Right ventricle myocardium inferior (tissue), 1 donor: ENCODE measurements at places on chromosomes 16 and 17. TPM values are rescaled to one million over a fixed set of nuclear protein-coding genes. Genes with fewer than 3 reads are reported as not detected.
A peak's percentile ranks its signal among the peaks of the same experiment; 100 is the strongest.

GRCh38 chr17:47701608-47702007, 7.6 kb downstream of the TBKBP1 start:
- DNase-seq, result no peak

Gene SNN
- total RNA-seq, result 27.7 TPM

DNA sequence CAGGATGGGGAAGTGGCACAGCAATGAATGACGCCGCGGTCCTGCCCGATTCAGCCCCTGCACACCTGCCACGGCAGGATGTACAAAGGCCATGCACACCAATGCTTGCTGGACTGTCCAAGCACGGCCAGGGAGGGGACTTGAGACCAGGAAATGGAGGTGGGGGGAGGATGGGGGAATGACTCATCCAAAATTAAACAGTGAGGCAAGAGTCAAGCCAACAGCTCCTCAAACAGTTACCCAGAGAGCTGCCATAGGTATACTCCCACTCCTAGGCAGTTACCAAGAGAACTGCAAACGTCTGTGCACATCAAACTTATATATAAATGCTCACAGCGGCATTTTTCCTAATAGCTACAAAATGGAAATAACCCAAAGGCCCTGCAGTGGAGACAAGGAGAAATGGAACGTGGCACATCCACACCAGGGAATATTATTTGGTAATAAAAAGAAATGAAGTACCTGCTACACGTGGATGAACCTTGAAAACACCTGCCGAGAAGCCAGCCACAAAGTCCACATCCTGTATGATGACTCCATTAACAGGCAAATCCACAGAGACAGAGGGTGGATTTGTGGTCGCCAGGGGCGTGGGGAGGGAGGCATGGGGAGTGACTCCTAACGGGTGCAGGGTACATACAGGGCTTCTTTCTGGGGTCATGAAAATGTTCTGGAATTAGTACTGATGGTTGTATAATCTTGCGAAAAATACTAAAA, 54.1 kb downstream of the VAC14 start:
- no peak for DNase-seq

- DNase-seq, result peak; percentile 30
Observed at GRCh38 chr17:7211491-7212273, 8.0 kb downstream of the DLG4 start.

Gene PIRT
- total RNA-seq, result not detected

- DNase-seq, result no peak
Observed at GRCh38 chr17:17445925-17446665, 30.7 kb upstream of the MED9 start.

- DNase-seq, result no peak
Observed at GRCh38 chr17:17565471-17566339, 25.8 kb downstream of the PEMT start.

Gene NFE2L1
- total RNA-seq, result 775 TPM

Gene PLD6
- total RNA-seq, result 12.9 TPM

GRCh38 chr17:50258647-50259476, 15.4 kb upstream of the TMEM92 start:
- no peak for DNase-seq

Gene BAHCC1
- total RNA-seq, result 9.9 TPM

- no peak for DNase-seq
Observed at GRCh38 chr16:11794996-11795886, 1.8 kb downstream of the ZC3H7A start.

DNA sequence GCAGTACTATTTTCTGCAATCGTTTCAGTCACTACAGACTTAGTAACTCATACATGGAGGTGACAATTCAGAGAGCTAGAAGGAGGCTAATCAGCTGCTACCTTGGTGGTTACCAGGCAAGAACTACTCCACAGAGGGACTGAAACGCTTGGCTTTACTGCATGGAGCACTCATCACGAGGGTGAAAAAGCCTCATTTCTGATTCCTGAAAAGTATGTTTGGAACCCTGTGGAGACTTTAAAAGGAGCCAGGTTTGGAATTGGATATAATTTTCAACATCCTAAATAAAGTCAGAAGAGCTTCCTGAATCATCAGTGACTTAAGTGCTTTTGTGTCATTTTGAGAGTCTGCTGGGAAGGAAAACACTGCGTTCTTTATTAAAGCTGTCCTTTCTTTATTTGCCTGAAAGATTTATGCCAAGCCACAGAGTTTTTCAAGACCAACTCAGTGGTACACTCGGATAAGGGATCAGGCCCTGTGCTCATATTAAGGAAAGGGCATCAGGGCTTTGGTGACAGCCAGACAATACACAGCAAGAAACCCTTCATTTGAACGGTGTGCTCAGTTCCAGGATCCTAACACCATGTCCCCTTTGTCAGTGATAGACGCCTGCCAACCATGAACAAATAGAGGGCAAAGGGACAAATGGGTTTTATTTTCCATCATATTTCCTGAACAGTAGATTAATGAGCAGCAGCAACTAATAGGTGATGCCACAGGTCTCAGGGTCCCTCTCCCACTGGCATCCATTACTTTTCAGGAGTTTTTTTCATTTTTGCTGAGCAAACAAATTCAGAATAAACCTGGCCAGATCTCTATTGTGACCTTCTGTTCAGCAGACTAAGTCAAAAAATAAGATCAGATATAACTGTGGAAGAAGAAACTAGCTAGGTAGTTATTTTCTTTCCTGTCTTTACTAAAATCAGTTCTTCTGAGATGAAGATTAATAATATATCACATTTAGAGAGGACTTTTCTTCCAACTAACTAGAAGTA, 80.5 kb upstream of the CLEC18B start:
- no peak for DNase-seq

Gene ITGB3
- 3.8 TPM for total RNA-seq

Gene TTYH2
- 39.2 TPM for total RNA-seq

DNA sequence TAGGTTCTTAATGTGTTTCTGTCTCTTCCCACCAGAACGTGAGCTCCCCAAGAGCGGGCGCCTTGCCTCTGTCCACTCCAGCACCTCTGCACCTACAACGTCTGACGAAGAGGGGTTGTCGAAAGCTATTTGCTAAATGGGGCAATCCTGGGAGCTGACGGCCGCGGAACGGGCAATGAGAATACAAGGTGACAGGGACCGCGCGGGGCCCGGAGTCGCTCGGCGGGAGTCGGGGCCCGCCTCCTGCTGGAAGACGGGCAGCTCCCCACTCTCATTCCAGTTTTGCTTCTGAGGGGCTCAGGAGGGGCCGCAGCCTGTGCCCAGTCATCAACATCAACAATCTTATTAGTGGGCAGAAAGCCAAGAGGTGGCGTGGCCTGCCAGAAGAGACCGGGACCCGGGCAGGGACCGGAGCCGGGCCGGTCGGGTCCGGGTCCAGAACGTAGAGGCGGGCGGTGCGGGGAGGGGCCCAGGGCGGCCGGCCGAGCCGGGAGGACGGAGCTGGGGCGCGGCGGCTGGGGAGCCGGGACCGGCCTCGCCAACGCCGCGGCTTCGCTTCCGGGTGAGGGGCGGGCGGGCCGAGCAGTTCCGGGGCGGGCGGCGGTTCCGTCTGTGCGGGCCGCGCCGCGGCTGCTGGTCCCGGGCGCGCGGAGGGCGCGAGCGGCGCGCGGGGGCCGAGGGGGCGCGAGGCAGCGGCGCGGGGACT, at the start of gene MOSMO:
TSS of gene MOSMO (plus strand) at position 603 of the 706 bp plus-strand sequence. CDS start 191 bp downstream, outside the sequence.
- peak; percentile 88 for DNase-seq

DNA sequence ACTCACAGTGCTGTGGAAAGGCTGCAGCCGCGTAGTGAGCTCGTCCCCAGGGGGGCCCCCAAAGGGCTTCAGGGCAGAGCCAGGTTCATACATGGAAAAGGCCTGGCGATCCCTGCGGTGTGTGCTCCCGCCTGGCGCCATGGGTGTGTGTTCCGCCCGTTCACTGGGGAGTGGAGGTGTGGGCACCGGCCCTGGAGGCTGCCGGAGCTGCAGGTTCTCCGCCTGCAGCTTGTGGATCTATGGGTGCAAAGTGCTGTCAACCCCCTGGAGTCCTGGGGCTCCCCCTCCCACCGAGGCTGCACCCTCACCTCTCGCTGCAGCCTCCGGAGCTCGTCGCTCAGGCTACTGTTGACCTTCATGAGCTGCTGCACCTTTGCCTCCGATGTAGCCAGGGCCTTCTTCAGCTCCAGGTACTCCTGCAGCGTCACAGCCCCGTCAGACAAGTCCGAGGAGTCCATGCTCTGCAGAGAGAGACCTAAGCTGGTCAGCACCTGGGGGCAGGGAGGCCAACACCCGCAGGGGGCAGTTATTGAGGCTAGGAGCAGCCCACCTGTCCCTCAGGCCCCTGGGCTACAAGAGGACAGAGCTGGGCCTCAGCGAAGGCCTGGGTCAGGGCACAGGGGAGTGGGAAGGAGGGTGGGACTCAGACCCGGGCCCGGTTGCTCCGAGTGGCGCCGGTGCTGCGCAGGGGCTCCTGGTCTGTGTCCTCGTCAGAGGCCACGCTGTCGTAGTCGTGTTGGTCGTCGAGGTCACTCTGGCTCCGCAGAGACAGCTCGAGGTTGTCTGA, 7.9 kb downstream of the TP53I13 start:
- DNase-seq, result peak; percentile 26

DNA sequence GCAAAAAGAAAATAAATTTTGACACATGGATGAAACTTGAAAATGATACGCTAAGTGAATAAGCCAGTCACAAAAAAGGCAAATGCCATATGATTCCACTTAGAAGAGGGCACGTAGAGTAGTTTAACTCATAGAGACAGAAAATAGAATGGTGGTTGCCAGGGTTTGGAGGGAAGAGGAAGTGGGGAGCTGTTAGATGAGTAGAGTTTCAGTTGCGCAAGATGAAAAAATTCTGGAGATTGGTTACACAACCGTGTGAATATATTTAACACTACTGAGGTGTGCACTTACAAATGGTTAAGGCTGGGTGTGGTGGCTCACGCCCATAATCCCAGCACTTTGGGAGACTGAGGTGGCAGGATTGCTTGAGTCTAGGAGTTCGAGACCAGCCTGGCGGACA, 93.4 kb upstream of the TMEM132E start:
- no peak for DNase-seq

Gene SLC12A3
- not detected for total RNA-seq

GRCh38 chr17:31321481-31321880, at the start of gene EVI2A:
EVI2A (minus strand) TSS chr17:31321622; CDS start chr17:31319013, 2,609 bp downstream.
- peak; percentile 65 for DNase-seq

Gene SPN
- 1.3 TPM for total RNA-seq

- no peak for DNase-seq
Observed at GRCh38 chr16:89588413-89589109, 13.0 kb downstream of the CPNE7 start.

- no peak for DNase-seq
Observed at GRCh38 chr17:42522263-42522790, 13.7 kb upstream of the NAGLU start.

- peak; percentile 26 for DNase-seq
Observed at GRCh38 chr16:318628-319027, 33.9 kb downstream of the AXIN1 start.

- peak; percentile 83 for DNase-seq
Observed at GRCh38 chr16:15642557-15643047, 352 bp downstream of the MARF1 start.

Gene OR1F1
- total RNA-seq, result not detected

Gene SLC16A3
- 10.4 TPM for total RNA-seq

DNA sequence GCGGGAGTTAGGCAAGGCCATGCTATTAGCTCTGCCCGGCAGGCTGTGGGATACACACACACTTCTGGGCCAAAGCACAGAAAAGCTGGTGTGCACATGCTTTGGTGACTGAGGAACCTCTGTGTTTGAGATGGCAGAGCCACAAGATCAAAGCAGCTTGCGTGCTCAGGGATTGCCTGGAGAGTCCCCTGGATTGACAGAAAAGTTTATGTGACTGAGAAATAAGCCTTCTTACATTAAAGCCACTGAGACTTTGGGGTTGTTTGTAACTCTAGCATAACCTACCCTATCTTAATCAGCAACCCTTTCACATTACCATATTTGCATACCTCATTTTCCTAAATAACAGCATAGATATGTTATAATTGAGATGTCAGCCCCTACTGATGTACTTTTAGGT, 69.3 kb downstream of the MYO1D start:
- DNase-seq, result no peak

- DNase-seq, result no peak
Observed at GRCh38 chr16:55736671-55737070, 80.9 kb downstream of the SLC6A2 start.

- DNase-seq, result no peak
Observed at GRCh38 chr16:22194707-22195444, 11.2 kb upstream of the EEF2K start.

- peak; percentile 78 for DNase-seq
Observed at GRCh38 chr17:1590029-1590746, 27.6 kb upstream of the PITPNA start.

Gene APPBP2
- total RNA-seq, result 16.7 TPM

DNA sequence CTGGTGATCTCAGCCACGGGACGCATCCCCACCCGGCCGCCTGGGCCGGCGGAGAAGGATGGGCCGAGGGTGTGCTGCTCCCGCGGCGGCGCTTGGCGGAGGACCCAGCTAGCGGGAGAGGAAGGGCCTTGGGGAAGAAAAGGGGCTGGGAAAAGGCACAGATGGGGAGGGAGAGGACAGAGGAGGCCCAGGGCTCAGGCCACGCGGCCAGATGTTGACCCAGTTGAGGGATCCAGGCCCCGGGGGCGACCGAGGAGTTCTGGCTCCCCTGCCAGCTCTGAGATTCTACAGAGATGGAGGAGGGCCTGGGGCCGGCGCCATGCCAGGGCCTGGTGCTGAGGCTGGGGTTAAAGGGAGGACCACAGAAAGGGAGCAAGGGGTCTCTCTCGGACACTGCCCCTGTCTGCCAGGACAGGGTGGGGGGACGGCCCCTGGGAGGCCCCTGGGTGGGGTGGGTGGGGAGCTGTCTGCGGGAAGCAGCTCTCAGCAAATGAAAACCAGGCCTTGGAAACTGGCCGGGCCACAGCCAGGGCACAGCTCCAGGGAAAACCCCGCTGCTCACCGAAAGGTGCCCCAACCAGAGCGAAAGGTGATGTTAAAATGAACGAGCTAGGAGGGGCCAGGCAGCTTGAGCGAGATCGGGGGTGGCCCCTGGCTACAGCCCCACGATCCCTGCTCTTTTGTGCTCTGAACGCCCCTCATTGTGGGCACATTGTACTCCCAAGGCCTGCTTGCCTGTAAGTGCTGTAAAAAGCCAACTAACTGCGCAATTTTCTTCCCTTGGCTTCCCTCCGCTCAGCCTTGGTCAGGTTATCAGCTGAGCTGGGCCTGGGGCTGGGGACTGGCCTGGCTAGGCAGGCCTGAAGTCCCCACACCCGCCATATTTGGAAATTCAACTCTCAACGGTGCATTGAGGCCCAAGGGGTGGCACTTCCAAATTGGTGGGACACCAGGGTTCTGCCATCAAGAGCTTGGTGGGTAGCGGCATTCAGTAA, 191.4 kb downstream of the ZNF423 start:
- DNase-seq, result peak; percentile 85
